Cardiac fibroblast (primary cell): ENCODE measurements at places on chromosomes 13 and 19.

DNA sequence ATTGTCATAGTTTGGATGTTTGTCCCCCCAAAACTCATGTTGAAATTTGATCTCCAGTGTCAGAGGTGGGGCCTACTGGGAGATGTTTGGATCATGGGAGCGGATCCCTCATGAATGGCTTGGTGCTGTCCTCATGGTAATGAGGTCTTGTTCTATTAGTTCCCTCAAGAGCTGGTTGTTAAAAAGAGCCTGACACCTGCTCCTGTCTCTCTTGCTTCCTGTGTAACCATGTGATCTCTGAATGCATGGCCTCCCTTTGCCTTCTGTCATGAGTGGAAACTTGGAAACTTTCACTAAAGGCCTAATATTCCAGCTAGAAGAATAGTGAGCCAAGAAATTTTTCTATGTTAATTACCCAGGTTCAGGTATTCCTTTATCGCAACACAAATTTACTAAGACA is 311.4 kb upstream of the ATXN8OS start:
- DNase-seq, result no peak

DNA sequence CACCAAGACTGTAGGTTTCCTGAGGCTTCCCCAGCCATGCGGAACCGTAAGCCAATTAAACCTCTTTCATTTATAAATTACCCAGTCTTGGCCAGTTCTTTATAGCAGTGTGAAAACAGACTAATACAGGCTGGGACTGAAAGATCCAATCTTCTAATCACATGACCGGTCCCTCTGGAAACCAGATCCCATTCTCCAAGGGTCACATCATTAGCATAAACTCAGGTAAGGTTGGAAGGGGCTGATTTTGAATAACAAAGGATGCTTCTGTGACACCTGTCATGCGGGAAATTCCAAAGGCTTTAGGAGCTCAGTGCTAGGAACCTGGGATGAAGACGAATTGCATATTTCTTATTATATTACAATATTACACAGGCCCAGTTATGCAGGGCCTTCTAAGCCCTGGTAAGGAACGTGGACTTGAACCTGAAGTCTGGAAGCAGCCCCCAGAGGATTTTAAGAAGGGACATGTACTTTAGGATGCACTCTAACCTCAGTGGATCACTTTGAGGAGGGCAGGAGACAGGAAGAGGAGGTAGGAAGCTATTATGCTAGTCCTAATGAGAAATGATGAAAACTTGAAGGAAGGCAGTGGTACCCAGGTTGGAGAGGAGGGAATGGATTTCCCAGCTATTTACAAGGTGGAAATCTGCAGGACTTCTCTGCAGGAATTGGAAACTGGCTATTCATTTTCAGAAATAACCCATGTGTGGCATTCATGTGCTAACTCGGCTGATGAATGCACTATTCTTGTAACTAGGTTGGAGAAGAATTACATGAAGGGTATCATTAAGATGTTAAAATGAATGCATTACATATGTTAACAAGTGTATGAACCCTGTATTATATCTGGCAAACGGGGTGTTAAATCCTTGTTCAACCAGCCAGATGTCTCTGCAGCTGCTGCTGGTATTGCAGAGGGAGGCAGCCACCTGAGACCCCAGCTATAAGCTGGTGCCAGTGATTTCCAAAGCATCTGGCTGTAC is 19.3 kb downstream of the TNFSF11 start:
- DNase-seq, result no peak

GRCh38 chr13:75963302-75963701 is 327.2 kb downstream of the LMO7 start:
- DNase-seq, result peak; percentile 1

GRCh38 chr13:26721251-26722121 is 39.1 kb downstream of the GPR12 start:
- no peak for DNase-seq

- no peak for DNase-seq
These were observed 775 bp downstream of the RAX2 start for GRCh38 chr19:3771000-3771905.

DNA sequence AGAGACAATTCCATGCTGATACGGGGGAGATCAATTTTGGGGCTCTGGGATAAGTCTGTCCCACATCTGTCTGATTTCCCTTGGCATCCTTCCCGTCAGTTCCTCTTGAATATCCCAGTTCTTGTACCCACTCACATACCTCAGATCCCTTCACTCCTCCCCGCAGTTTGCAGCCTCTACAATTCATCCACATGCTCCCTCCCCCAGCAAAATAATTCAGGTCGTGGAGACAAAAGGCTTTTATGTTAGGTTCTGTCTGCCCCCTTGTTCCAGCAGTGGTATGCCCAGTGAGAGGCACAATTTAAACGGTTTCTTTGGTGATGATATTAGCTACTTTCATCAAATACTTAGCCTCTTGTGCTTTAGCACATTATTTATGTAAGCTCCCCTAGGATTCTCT is 9.6 kb downstream of the RPS16 start:
- no peak for DNase-seq

- no peak for DNase-seq
These were observed 232.9 kb upstream of the STARD13 start for GRCh38 chr13:33518452-33518851.

GRCh38 chr13:39281539-39282150 is 243.4 kb downstream of the NHLRC3 start:
- no peak for DNase-seq

- no peak for DNase-seq
These were observed 1.3 kb upstream of the LDLR start for GRCh38 chr19:11087870-11088505.

GRCh38 chr13:99322297-99323103 is 15.3 kb upstream of the GPR183 start:
- peak; percentile 81 for DNase-seq

DNA sequence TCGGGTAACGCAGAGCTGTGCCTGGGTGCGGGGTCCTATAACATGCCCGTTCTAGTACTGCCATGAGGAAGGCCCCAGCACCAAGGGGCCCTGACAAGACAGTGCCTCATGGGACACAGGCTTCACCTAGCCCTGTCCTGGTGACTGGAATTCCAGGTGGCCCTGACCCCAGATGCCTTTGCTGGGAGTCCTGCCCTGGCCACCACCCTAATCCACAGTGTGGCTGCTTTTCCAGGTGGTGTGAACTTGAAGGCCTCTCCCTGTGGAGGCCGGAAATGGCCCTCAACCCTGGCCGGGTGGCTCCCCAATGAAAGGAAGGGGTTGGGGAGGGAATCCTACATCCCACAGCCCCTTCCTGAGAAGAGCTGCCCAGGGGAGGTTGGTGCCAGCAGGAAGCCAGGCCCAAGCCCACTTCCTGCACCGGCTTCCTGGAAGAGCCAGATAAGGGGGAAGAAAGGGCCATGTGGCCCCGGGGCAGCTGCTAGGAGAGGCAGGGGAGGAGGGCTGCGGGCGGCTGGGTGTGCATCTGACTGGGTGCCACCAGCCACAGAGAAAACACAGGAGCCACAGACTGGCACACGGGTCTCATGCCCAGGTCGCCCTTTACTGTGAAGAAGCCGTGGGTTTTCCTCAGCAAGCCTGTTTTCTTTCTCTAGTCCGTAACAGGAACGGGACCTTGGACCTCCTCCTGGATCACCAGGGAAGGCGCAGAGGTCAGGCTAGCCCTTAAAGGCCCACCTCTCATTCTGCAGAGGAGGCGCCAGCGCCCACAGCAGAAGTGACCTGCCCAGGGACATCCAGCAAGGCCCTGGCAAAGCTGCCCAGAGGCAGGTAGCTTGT is 4.7 kb downstream of the LSM4 start:
- no peak for DNase-seq
